ENCODE measurements at places on chromosomes 3 and 15. TPM values are rescaled to one million over a fixed set of nuclear protein-coding genes. Genes with fewer than 3 reads are reported as not detected.

Gene ARGFX
- not detected for total RNA-seq

Gene CCRL2
- total RNA-seq, result not detected

- H3K4me1 ChIP-seq, result peaks cover 28% of the 10 kb centered on the region
- peak overlapping the region; percentile 5 for H3K27ac ChIP-seq
- peaks cover 3% of the 10 kb centered on the region for H3K36me3 ChIP-seq
- peak overlapping the region; percentile 27 for H3K4me3 ChIP-seq
- no peaks in the 10 kb centered on the region for H3K27me3 ChIP-seq
- no peak for DNase-seq
These were observed 134.0 kb downstream of the PGPEP1L start for GRCh38 chr15:98873441-98874218.

- H3K36me3 ChIP-seq, result no peaks in the 10 kb centered on the region
- no peaks in the 10 kb centered on the region for H3K4me1 ChIP-seq
- H3K4me3 ChIP-seq, result no peak overlapping the region
- H3K27ac ChIP-seq, result no peak overlapping the region
These were observed 252.2 kb upstream of the TBL1XR1 start for GRCh38 chr3:177449360-177450006.

DNA sequence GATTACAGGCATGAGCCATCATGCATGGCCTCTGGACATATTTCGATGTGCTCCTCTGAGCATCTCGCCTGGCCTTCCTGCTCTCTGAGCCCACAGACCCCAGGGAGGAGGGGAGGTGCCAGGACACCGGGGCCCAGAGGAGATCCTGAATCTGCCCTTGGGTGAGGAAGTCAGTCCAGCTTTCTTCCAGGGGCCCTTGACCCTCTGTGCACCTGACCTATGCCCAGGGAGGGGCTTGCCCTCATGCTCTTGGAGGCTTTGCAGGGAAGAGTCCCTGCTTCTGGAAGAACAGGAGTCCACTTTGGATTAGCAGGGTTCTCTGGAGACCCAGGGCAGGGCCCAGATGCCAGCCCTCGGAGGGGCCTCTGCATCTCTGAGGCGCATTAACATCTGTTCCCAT lies 1.4 kb downstream of the ACSBG1 start:
- H3K4me3 ChIP-seq, result no peak overlapping the region

Gene DMXL2
- 48.2 TPM for total RNA-seq

DNA sequence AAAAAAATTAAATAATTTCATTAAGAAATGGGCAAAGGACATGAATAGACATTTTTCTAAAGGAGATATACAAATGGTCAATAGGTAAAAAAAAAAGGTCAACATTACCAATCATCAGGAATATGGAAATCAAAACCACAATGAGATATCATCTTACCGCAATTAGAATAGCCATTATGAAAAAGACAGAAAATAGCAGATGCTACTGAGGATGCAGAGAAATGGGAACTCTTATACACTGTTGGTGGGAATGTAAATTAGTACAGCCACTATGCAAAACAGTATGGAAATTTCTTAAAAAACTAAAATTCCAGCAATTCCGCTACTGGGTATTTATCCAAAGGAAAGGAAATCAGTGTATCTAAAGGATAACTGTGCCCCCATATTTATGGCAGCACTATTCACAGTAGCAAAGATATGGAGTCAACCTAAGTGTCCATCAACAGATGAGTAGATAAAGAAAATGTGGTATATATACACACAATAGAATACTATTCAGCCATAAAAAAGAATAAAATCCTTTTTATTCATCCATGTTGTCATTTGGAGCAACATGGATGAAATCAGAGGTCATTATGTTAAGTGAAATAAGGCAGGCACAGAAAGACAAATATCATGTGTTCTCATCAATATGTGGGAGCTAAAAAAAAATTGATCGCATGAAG lies 132.4 kb downstream of the RPL22L1 start:
- H3K36me3 ChIP-seq, result no peaks in the 10 kb centered on the region
- H3K27me3 ChIP-seq, result no peaks in the 10 kb centered on the region
- DNase-seq, result no peak
- H3K4me3 ChIP-seq, result no peak overlapping the region
- no peak overlapping the region for H3K27ac ChIP-seq

GRCh38 chr3:43863966-43864933 lies 173.5 kb downstream of the ABHD5 start:
- H3K27me3 ChIP-seq, result peaks cover 4% of the 10 kb centered on the region
- H3K36me3 ChIP-seq, result no peaks in the 10 kb centered on the region
- no peak for DNase-seq
- H3K4me3 ChIP-seq, result no peak overlapping the region
- H3K4me1 ChIP-seq, result peaks cover 5% of the 10 kb centered on the region

DNA sequence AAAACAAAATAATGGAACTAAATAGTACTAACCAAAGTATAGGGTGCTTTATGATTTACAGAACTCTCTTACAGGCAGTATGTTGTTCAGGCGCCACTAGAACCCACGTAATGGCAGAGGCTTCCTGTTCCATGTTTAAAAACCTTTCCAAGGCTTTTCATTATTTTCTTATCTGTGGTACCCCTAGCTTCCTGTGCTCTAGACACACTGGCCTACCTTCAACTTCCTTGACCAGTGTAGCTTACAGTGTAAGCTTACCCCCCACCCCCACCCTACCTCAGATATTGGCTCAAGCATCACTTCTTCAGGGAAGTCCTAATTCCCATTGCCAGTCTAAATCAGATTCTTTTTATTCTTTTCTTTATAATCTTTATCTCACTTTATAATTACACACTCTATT lies 2.9 kb downstream of the NR2C2 start:
- H3K4me3 ChIP-seq, result no peak overlapping the region
- peaks cover 3% of the 10 kb centered on the region for H3K27me3 ChIP-seq
- no peak overlapping the region for H3K27ac ChIP-seq

DNA sequence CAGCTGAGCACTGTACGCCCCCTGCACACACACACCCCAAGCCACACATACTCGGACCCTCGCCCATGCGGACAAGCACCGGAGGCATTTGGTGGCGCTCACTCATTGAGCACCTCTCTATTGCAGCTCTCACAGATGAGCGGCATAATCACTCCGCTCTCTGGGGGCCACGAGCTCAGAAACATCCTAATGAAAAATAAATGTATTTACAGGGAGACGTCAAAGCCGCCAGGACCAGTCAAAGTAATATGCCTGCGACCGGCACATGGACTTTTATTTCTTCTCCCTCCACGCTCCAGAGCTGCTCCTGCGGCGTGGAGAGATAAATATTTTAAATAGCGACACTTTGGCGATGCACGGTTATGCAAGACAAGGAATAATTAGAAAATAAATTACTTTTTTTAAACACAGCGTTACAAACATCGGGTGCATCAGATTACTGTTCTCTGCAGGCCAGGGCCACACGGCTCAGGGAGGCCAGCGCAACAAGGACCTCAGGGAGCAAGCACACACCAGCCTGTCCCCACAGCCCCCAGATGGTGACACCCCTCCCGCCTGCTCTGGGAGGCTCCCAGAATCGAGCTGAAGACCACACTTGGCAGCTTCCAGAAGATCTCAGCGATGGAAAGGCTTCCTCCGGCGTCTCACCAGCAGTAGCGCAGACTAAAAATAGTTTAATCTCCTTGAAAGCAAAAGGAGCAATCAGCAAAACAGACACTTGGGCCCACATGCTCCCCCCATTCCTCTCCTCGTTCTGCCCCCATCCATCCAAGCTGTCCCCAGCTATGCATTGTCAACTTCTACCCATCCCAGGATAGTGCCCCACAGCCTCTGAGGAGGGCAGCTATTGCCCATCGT lies 48.0 kb downstream of the CACNA2D2 start:
- H3K4me1 ChIP-seq, result peaks cover 16% of the 10 kb centered on the region
- peak overlapping the region; percentile 33 for H3K4me3 ChIP-seq
- peak overlapping the region; percentile 69 for H3K27ac ChIP-seq

GRCh38 chr3:170909129-170909903 lies 879 bp upstream of the EIF5A2 start:
- H3K27me3 ChIP-seq, result peaks cover 3% of the 10 kb centered on the region
- no peak for DNase-seq
- H3K4me3 ChIP-seq, result peak overlapping the region; percentile 52
- no peaks in the 10 kb centered on the region for H3K4me1 ChIP-seq
- H3K36me3 ChIP-seq, result peaks cover 8% of the 10 kb centered on the region
- no peak overlapping the region for H3K27ac ChIP-seq

Gene POMGNT2
- 31.1 TPM for total RNA-seq

- H3K27ac ChIP-seq, result no peak overlapping the region
- no peaks in the 10 kb centered on the region for H3K4me1 ChIP-seq
- H3K36me3 ChIP-seq, result no peaks in the 10 kb centered on the region
- no peak for DNase-seq
- H3K27me3 ChIP-seq, result no peaks in the 10 kb centered on the region
These were observed 185.8 kb upstream of the DCBLD2 start for GRCh38 chr3:99087277-99087676.

DNA sequence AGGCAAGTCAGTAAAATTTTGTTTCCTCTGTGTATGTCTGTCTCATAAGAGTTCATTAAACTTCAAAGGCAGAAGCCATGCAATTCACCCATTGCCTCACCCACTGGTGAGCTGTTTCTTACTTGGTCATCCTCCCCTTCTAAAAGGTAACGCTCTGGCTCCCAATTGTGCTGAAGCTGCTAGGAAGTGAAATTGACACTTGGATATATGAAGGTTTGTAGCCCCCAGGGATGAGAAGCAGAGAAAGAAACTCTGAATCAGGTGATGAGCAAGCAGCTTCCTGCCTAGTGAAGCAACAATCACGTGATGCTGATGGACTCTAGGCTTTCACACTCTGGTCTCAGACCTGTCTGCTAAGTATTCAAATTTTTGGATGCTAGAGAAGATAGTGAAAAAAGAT lies 70.7 kb downstream of the CD200R1L start:
- no peak overlapping the region for H3K27ac ChIP-seq
- no peaks in the 10 kb centered on the region for H3K36me3 ChIP-seq
- no peak for DNase-seq
- no peaks in the 10 kb centered on the region for H3K27me3 ChIP-seq
- no peak overlapping the region for H3K4me3 ChIP-seq

Gene ADGRG7
- not detected for total RNA-seq

Gene CD96
- total RNA-seq, result not detected

DNA sequence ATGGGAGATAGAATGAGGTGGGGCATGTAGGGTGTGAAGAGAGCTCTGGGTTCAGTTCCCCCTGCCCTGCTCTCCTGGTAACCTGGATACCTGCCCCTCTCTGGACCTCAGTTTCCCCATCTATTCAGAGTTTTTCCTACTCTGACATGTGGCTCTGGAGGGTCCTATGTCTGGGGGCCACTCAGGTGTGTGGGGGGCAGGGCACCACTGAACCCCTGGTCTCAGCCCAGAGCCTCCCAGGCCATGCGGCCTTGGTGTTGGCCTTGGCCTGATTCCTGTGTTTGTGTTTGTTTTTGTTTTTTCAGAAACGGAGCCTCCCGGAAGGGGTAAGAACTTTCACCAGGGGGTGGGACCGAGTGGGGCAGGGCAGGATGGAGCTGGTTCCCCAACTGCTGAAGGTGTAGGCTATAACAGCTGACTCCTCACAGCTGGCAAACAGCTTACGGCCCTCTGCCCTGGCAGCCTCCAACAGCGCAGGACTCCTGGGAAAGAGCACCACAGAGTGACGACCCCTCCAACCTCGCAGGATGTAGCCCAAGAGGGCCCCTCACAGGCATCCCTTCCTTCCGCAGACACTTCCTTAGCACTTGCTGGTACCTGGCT lies 803 bp downstream of the ITIH3 start:
- DNase-seq, result no peak
- H3K4me3 ChIP-seq, result no peak overlapping the region
- H3K27me3 ChIP-seq, result peaks cover 3% of the 10 kb centered on the region

DNA sequence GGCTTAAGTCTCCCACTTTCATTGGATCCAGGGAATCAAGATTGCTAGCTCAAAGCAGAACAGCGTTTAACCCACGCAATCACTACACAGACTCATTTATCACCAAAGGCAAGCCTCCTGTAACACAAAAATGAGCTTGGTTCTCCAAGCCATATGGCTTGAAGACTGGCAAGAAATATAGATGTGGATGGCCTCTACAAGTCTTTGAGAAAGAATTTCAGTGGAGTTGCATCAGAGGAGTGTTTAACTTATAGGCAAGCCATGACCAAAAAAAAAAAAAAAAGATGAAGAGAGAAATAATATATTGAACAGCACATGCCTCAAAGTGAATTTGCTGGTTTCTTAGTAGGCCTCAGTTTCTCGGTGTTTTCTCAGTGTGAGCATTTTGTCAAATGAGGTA lies 27.3 kb downstream of the PDZRN3 start:
- H3K4me3 ChIP-seq, result no peak overlapping the region
- H3K36me3 ChIP-seq, result peaks cover 3% of the 10 kb centered on the region
- H3K4me1 ChIP-seq, result peaks cover 22% of the 10 kb centered on the region

Gene RTF1
- total RNA-seq, result 66.4 TPM

DNA sequence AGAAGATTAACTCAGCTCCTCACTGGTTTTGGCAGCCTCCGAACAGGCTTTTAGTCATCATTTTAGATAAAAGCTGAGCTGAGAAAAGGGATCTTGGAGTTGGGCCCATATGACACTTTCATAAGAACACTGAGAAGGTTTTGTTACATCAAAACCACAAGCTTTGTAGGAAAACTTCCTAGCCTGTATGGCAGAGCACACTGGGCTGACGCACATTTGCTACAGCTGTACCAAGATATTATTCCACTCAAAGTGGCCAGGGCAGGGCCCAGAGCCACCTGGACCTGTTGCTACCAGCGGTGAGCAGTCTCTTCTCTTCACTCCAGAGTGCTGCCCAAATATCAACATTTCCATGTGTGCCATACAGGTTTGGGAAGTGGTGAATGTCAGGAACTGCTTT lies 160.5 kb upstream of the CCDC54 start:
- no peak overlapping the region for H3K4me3 ChIP-seq
- DNase-seq, result no peak
- no peak overlapping the region for H3K27ac ChIP-seq
- peaks cover 3% of the 10 kb centered on the region for H3K36me3 ChIP-seq
- H3K27me3 ChIP-seq, result no peaks in the 10 kb centered on the region
- no peaks in the 10 kb centered on the region for H3K4me1 ChIP-seq

DNA sequence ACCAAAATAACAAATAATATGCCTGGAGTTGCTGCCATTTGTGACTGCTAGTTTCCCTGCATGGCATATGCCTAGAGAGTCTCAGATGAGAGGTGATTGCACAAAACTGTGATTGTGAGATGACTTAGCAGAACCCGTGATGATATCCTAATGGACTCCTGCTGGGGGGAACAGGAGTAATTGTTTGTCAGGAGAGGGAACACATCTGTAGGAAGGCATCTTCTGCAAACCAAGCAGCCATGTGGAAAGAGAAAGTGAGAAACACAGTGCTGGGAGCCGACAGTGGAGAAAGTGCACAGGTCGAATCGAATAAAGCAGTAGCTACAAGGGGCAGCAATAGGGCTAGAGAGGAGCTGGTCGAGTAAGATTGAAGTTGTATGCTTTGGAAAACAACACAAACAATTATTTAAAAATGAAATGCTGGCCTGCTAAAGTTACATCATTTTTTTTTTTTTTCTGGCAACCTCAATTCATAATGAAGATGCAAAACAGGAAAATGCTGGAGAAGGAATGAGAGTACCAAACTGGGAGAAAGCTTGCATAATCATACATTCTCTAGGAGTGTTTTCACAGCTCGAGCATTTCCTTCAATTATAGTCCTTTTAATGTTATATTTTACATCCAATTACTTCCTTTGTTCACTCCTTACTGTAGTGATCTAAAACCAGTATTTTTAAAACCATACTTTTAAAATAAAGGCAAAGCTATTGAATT lies 494.2 kb upstream of the AGTR1 start:
- H3K36me3 ChIP-seq, result no peaks in the 10 kb centered on the region
- peaks cover 8% of the 10 kb centered on the region for H3K4me1 ChIP-seq
- DNase-seq, result no peak
- H3K27ac ChIP-seq, result peak overlapping the region; percentile 41
- H3K4me3 ChIP-seq, result peak overlapping the region; percentile 44

- H3K36me3 ChIP-seq, result no peaks in the 10 kb centered on the region
- no peak overlapping the region for H3K4me3 ChIP-seq
- H3K27ac ChIP-seq, result no peak overlapping the region
- peaks cover 3% of the 10 kb centered on the region for H3K4me1 ChIP-seq
These were observed 45.1 kb downstream of the SNAPC5 start for GRCh38 chr15:66452420-66452819.

Gene CKMT1A
- total RNA-seq, result 15.7 TPM
